ENCODE measurements at places on chromosomes 3 and 15.

DNA sequence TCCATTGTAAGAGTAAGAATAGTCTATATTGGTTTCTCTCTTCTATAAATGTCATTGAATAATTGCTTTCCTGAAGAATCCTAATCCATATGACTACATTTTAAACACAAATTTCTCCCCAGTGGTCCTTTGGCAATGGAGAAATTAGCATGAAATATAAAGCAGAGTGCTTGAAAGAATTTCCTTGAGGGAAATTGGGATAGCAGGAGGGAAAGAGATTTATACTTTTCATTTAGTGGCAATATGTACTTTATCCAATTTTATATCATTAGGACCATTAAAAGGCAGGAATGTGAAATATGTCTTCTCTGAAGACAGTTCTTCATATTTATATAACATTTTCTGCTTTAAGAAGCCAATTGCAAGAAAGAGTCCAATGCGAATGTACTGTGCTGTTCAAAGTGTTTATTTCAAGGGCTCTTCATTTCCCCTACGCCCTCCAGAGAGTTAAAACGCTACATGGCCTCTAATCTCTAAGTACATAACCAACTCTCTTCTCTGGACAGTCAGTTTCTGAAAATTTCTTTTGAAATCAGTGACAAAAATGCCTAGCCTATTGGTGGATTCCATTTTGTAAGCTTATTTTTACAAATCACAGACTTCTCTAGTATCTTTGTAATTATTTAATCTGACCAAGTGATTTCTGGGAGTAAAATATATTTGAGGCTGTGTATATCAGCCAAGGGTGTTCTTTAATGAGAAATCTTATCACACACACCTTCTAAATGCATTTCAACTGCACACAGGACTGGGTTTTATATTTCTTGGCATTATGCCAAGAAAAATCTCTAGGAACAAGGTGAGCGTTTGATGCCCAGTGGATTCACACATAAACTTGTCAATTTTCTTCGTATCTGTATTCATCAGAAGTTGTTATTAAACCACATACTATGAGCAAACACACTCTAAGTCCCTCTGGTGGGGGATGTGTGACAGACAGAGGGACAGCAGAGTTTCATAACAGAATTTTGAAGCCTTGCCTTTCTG is 51.2 kb downstream of the KCNAB1 start:
- DNase-seq: no peak

DNA sequence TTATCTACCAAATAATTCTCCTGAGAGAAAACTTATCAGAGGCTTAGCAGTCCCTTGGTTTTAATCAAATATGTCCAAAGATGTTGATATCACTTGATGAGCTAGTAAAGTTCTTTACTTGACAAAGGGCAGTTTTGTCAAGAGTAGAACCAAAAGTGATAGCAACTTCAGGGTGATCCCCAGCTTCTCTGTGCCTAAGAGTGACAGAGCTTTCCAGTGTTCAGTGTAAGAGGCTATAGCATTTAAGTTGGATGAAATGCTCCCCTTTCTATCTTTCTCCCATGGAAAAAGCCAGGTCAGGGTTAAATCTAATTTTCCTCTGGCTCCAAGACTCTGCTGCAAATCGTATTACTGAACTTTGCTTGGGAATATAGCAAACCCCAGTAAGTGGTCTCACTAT is 120.8 kb downstream of the UNC13C start:
- no peak for DNase-seq

DNA sequence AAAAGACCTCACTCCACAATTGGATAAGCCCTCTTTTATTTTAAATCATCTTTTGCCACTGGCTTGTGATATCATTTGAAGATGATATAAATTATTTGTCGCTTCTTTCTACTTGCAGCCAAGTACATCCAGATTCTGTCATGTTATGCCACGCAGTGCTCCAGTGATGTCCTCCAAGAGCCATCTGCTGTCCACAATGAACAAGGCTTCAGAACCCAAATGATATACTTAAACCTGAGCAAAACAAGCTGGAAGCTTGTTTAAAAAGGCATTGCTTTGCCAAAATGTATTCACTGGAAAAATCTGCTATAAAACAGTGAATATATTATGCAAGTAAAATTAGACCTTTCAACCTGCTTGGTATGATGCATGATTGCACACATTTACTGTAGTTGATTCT is 58.8 kb upstream of the ARL6 start:
- DNase-seq: no peak

GRCh38 chr3:126294211-126294808 is 62.9 kb downstream of the KLF15 start:
- no peak for DNase-seq

GRCh38 chr3:52889901-52890300 is 7.4 kb downstream of the STIMATE start:
- DNase-seq: no peak

DNA sequence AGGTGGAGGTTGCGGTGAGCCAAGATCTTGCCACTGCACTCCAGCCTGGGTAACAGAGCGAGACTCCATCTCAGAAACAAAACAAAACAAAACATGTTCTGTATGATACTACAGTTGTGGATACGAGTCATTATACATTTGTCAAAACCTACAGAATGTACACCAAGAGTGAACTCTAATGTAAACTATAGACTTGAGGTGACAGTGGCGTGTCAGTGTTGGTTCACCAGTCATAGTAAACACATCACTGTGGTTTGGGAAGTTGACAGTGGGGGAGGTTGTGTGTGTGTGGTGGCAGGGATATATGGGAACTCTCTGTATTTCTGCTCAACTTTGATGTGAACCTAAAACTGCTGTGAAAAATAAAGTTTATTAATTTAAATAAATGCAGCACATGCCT is 33.0 kb upstream of the GNB5 start:
- DNase-seq: no peak

GRCh38 chr3:33141006-33141405 is 27.2 kb downstream of the CRTAP start:
- DNase-seq: no peak

DNA sequence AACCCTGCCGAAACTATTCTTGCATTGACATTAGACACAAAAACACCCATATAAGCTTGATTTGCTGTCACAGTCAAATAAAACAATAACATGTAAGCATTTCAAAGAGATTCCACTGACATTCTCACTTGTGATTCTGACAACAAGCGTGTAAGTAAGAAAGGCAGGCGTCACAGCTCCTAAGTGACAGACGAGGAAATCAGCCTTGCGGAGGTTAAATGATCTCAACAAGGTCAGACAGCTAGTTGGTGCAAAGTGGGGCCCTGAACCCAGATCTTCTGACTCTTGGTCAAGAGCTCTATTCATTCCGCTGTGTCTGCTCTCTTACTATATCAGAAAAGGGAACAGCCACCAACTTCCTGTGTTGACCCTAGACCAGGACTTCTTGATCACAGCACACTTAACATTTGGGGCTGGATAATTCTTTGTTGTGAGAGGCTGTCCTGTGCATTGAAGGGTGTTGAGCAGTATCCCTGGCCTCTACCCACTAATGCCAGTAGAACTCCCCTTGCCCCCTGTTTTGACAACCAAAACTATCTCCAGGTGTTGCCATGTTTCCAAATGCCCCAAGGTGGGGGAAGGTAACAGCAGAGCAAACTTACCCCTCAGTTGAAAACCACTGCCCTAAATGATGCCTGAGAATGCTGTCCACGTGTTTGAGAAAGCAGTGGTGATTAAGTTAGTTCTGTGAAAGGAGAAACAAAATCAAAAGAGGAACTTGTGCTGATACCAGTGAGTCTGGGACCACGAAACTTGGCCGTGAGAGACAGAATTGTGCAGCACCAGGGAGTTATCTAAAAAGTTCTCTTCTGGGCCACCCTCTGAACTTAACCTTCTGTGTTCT is 86.1 kb downstream of the LIPC start:
- DNase-seq: no peak

- DNase-seq: no peak
Measured at GRCh38 chr3:43615133-43615532, 6.7 kb downstream of the ANO10 start.

GRCh38 chr15:72474912-72475628 is 940 bp downstream of the ARIH1 start:
- DNase-seq: peak; percentile 76

DNA sequence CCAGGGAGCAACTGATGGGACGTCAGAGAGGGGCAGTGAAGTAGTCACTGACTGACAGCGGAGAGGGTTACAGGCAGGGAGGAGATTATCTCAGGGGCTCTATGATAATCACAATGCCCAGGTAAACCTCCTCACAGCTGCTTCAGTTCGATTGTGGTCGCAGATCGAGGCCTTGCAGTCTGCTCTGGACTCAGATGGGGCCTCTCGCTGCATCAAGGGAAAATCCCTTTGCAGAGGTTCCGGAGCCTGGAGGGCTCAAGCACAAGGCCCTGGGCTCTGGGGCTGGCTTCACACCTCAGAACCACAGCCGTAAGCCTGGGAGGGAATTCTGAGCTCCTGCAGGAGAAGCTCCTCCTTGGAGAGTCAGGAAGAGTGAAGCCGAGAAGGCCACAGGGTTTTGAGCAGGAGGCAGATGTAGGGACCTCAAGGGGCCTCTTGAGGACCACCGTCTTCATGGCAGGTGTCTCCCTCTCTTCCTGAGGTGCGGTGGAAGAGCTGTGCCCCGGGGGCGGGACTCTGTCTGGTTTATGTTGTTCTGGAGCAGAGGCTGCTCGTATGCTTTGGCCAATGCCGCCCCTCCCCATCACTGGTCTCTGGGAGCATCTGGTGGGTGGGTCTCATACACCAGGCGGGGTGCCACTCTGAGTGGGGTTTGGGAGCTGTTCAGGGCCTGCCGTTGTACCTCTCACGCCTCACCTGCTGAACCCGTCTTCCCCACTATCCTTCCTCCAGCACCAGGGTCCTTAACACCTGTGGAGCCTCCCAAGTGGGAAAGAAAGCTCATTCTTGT is 19.5 kb upstream of the SNRPA1 start:
- DNase-seq: no peak

GRCh38 chr15:62818691-62819090 is 223.9 kb upstream of the TPM1 start:
- no peak for DNase-seq

DNA sequence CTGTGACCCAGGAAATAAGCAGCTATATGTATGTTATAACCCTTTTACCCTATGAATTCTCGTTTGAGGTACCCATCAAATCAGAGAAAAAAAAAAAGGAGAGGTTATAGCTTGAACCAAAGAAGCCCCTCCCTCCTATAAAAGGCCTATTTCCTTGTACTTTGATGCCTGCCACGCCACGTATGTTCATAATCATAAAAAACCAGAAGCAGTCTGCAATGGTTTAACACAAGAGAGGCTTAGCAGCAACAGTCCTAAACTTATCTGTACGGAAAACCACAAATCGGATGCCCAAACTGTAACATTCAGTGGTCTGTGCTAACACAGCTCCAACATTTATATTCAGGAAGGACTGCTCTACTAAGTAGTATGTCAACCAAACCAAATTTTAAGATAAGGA is 21.2 kb downstream of the CCR8 start:
- DNase-seq: no peak

DNA sequence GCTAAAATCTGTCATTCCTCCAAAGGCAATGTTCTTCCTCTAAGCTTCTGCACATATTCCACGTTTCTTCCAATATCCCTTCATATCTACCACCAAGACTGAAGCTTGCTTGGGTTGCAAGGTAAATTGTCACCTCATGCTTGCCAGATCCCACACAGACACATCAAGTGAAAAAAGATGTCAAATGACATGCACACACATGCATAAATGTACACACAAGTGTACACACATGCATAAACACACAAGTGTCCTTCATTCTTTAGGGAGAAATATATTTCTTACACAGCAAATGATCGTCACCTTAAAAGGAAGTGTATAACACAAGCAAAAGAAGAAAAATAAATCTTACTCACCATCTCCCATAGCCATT is 59.4 kb downstream of the CLASP2 start:
- DNase-seq: no peak

DNA sequence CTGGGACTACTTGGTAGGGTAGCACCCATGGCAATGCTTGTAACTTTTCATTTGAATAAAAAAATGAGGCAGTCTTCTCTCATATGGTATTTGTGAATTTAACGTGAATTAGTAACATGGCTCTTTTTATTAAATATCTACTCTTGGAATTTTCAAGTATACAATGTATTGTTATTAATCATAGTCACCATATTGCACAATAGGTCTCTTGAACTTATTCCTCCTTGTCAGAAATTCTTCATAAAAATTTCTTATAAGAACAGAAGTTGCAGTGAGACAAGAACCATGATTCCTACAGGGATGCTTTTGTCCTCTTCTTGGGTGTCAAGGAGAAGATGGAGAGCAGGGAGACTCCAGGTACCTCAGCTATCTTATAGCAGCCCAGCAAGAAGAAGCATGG is 203.8 kb upstream of the FEZF2 start:
- DNase-seq: no peak

GRCh38 chr15:33089878-33090757 is 104.4 kb downstream of the FMN1 start:
- DNase-seq: no peak

DNA sequence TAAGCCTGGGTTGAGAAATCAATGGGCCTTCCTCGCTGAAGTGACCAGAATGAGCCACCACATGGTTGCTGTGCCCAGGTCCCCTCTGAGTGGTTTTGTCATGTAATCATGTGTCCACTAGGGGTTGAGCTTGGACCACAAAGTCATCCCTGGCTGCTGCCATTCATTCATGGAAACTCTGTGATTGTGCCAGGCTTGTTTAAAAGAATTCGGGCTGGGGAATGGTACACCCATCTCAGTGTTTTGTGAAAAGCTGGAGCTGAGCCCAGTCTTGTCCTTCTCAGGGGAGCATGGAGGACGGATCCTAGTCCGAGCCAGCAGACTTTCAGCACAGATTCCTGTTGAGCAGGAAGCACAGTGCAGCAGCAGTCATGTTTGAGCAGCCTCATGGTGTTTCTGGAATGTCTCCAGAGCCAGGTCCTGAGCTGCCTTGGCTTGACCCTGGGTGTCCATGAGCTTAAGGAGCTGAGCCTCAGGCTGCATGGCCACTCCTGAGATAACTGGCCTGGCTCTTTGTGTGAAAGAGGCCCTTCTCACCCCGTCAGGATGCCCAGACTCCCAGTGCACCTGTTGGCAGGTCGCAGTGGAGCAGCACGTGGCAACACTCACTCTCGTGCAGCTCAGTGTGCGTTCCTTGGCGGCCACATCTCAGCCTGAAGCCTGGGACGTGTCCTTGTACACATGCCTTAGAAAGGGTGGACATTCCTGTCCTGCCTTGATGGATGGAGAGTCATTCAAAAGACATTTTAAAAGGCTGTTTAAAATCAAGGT is 260.3 kb upstream of the TPM1 start:
- DNase-seq: no peak

GRCh38 chr3:38154033-38154494 is 11.3 kb upstream of the OXSR1 start:
- no peak for DNase-seq

- DNase-seq: no peak
Measured at GRCh38 chr3:195746346-195746745, 25.6 kb downstream of the MUC20 start.

DNA sequence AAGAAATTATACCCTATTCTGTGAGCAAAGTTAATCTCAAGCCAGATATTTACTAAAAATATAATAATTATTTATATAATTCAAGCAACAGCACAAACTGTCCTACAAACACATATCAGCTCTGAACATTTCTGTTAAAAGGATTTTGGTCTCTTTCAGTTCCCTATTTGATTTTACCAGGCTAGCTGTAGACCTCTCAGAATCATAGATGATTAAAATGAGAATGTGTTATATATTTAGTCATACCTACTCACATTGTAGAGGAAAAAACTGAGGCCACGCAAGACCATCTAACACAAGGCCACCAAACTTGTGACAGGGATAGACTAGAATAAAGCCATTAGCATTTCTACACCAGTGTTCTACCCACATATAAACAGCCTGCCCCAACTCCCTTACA is 28.5 kb downstream of the ACKR4 start:
- no peak for DNase-seq

Measured in activated gamma-delta T cell treated with Interleukin-2 at 50 U/mL for 16 hours (primary cell).